ENCODE measurements at places on chromosomes 3 and 15. TPM values are rescaled to one million over a fixed set of nuclear protein-coding genes. Genes with fewer than 3 reads are reported as not detected.

DNA sequence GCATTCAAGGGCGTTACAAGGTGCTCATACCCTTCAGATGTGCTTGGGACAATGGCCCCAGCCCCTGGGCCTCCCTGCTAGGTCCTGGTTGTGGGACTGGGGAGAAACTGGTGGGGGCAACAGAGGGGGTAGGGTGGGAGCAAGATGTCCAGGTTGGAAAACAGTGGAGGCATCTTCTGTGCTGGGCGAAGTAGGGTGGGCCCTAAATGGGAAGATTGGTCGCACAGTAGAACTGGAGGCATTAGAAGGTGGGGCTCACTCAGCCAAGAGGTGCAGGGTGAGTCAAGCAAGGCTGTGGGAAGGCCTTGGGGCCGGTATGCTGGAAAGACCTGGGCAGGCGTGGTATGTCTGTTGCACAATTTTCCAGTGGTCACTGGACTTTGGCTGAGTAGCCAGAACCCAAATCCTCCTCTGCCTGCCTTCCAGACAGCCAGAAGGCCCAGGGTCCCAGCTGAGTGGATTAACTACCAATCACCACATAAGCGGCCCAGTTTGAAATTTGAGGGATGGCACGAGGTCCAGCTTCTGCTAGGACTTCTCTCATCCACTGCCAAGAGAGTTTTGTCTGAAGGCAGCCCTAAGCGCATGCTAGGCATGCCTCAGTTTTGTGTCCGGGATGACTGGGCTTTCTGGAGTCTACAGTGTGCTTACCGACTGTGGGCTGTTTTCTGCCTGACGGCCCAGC lies 74.5 kb downstream of the LSM3 start:
- no peak for DNase-seq

OR5K2 gene
- total RNA-seq = not detected

GRCh38 chr3:161336661-161337060 lies 34.7 kb downstream of the SPTSSB start:
- no peak for DNase-seq

- no peak for DNase-seq
Observed at GRCh38 chr15:77016321-77016695, 21.4 kb downstream of the PSTPIP1 start.

- DNase-seq = no peak
Observed at GRCh38 chr15:98292442-98293240, 332.1 kb downstream of the ARRDC4 start.

DNA sequence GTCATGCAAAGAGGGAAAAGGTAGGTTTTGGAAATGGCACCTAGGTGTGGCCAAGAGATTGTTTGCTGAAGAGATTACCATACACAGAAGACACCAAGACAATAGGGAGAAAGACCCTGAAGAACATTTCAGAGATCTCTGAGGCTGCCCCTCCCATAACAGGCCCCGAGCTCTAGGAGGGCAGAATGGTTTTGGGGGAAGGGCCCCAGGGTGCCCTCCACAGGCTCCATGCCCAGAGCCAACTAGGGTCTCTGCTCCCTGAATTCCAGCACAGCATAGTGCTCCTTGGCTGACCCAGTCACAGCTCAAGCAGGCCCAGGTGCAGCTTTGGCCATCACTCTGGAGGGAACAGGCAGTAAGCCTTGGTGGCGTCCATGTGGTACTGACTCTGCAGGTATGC lies 163.9 kb downstream of the RAB11A start:
- DNase-seq = no peak

DNA sequence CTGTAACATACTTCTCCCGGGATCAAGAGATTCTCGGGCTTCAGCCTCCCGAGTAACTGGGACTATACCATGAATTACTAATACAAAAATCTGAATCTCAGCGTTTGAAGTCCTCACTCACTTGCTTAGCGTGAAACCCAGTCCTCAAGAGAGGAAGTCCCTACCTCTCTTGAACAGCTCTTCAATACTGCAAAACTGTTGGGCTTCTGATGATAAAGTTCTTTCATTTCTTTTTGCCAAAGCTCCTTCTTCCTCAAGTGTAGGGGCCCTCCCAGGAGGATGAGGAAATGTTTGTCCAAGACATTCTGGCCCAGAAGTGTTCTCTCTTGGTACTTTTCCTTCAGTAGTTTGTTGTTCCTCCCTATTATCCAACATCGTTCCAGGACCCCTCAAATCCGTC lies 48.5 kb downstream of the FMN1 start:
- no peak for DNase-seq

DNA sequence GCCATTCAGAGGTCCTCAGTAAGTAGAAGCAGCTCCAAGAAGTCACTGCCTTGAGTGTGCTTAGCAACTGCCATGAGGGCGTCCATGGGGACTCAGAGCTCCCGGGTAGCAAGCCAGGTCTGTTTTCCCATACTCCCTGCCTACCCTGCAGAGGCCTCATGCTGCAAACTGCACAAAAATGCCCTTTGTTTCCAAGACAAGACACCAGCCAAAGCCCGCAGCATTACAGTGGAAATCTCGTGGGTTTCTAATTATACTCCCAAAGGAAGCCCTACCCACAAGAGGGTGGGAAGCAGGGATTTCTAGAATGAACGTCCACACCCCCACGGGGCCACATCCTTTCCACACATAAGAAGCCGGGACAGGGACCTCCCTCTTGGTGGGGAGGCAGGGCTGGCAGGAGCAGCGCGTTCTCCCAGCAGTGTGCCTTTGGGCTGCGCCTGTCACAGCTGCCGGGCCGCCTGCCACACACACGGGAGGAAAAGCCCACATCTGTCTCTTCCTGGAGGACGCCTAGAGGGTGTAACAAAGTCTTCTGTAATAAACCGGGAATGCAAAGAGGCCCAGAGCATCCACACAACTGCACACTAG lies 31.1 kb downstream of the FAM174B start:
- no peak for DNase-seq

DNA sequence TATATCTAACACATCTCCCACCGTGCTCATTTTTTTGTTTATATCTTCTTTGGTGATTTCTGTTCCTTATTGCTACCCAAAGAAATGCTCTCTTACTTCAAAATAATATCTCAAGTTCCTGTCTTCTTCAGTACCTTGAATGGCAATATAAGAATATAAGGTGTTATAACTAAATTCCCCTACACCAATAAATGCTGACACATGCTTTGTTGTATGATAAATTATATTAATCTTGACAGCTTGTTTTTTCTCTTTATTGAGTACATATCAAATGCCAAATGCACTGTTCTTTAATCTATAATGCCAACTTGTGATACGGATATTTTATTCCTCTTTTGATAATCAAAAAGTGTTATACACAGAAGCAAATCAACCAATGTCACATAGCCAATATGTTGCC lies 540.3 kb downstream of the PYDC2 start:
- DNase-seq = no peak

DNA sequence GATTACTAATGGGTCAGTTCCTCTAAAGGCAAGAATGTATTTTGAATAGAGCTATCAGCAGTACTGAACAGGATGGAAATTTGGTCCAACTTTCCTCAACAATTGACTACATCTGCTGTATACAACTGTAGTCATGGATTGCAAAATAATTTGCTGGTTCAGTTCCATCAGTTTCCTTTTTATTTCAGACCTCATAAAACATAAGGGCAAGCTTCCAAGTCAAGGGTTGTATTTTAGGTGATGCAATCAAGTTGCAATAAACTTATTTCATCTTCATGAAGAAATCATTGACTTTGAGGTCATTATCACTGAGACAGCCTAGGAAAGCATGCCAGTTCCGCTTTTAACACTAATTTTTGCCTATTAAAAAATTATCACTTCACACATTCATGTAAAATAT lies 90.4 kb upstream of the TSEN2 start:
- no peak for DNase-seq

GRCh38 chr3:194187233-194187944 lies 51.4 kb downstream of the HES1 start:
- no peak for DNase-seq

DNA sequence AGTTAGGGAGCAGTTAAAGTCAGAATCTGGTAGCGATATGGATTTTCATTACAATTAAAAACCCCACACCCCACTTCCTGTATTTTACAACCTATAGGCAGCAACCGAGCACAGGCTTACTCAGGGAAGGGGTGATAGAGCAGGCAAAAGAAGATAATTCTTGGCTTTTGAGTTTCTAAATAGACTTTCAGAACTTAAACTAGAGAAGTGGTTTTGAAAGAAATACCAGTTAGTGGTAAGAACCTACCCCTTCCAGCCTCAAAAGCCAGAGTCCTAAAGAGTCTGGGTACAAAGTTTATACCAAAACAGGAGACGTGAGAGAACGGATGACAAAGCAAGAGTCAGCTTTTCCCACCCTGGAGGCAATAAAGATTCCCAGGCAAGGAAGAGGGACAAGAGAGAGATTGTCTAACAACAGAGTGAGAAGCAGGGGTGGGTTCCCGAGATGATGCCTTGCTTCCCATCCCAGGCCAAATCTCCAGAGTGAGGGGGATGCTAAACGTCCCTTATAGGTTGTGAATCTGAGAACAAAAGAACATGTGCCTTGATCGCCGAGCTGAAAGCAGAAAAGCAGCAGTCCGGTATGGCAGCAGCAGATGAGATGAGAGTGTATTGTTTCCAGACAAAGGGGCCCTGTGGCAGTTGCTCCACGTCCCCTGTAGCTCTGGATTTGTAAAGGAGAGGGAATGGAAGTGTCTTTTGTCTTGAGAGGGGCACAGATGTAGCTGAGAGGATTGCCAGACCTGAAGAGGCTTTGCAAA lies 36.8 kb downstream of the KLHL6 start:
- DNase-seq = no peak

GRCh38 chr15:75695220-75695619 lies 17.4 kb downstream of the CSPG4 start:
- DNase-seq = no peak

- no peak for DNase-seq
Observed at GRCh38 chr15:62899090-62899493, 143.5 kb upstream of the TPM1 start.

DNA sequence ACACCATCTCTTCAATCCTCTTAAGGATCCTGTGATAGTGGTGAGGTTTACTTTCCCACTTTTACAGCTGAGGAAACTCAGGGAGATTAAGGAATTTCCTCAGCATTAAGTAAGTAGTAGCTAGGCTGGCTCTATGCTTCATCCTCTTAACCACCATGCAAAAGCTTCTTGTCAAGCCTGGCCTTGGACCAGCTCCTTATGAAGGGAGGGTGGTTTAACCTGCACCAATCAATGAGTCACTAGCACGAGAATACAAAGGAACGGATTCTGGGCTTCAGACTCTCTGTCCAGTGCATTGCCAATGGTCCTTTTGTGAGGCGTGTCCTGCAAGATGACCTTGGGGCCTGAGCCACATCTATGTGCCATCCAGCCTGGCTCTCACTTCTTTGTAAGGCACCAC lies 202.0 kb upstream of the CFAP20DC start:
- no peak for DNase-seq

SCAANT1 gene
- total RNA-seq = not detected

DNA sequence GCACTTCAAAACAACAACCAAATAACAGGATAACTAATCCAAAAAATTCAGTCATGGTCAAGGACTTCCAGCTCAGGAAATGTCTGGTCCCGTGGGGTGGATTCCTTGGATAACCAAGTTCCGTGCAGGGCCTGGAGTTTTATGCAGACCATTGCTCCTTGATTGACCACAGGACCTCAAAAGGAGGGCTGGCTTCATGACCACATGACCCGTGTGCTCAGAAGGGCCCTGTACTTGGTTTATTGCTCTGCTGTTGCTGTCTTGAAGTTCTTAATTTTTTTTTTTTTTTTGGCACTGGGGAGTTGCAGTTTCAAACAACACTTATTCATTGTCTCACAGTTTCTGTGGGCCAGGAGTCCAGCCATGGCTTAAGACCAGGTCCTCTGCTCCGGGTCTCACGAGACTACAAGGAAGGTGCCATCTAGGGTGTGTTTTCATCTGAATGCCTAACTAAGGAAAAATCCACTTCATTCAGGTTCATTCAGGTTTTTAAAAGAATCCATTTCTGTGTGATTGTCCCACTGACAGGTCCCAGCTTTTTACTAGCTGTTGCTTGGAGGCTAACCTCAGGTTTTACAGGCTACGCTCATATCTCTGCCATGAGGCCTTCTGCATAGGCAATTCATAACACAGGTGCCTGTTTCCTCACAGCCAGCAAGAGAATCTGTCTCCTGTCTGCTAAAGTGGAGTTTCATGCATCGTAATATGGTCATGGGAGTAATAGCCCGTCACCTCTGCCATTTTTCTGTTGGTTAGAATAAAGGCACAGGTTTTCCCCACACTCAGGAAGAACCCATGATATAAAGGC lies 65.3 kb downstream of the FLNB start:
- DNase-seq = no peak

- DNase-seq = no peak
Observed at GRCh38 chr3:101262393-101263240, 57.8 kb downstream of the IMPG2 start.

ERICH6 gene
- not detected for total RNA-seq

DNA sequence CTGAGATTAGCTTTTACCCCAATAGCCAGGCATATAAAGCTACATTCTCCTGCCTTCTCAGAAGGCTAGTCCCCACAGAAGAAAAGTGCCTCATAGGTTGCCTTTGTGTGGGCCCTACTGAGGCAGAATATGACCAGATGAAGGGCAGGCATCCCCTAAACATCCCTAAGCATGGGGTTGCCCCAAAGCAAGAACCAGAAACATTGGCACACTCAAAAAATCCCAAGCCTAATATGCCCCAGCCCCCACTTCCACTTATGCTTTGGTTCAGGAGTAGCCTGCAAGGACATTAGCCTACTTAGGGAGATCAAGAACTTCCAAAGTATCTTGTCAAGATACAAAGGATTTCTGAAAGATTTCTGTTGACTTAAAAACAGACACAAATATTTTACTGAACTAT lies 29.7 kb downstream of the WHAMM start:
- no peak for DNase-seq

NAA80 gene
- 3.6 TPM for total RNA-seq

CCDC39 gene
- not detected for total RNA-seq

GRCh38 chr15:31752065-31752762 lies 278.1 kb upstream of the CHRNA7 start:
- DNase-seq = no peak

DNA sequence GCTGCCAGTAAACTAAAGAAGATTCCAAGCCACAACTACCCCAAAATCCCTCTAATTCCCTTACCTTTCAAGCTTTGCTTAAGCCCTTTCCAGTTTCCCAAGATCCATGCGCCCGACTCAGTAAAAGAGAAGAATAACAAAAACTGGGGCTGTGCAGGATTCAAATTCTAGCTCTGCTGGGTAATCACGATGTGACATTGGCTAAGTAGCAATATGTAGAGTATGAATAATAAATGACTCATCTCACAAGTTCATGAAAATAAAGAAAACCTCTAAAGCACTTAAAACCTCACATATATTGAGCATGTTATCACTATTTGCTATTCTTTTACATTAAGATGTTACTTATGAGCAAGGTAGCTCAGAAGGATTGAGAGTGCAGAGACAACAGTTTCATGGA lies 522.2 kb upstream of the ZNF717 start:
- no peak for DNase-seq

GRCh38 chr15:77624868-77625267 lies 7.8 kb downstream of the LINGO1 start:
- DNase-seq = no peak

- no peak for DNase-seq
Observed at GRCh38 chr3:17243621-17244020, 358.9 kb downstream of the PLCL2 start.

DNA sequence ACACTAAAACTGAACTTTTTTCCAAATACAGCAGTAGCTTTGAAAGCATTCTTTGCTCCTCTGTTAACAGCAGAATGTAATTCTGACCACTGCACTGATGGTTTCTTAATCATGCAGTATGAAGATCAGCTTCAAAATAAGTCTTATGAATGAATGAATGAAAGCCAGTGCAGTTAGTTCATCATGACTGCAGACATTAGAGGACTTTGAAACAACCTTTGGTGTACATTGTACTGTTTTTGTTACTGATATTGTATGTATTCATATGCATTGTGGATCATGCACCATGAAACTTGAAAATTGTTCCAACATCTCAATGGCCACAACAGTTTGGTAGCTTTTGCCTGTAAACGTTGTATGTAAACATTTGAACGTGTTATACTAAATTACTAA lies 1.3 kb upstream of the TNIK start:
- DNase-seq = no peak
